ENCODE measurements at places on chromosomes 4 and X. TPM values are rescaled to one million over a fixed set of nuclear protein-coding genes. Genes with fewer than 3 reads are reported as not detected.

FRMD7 gene
- 0.50 TPM for total RNA-seq

IL21 gene
- not detected for total RNA-seq

SPANXC gene
- total RNA-seq: not detected

ADH4 gene
- not detected for total RNA-seq

- peak; percentile 73 for DNase-seq
These were observed 131.0 kb downstream of the DCLK2 start for GRCh38 chr4:150209140-150209829.

GRCh38 chrX:37883196-37883595 lies 35.8 kb upstream of the DYNLT3 start:
- DNase-seq: no peak

- peak; percentile 11 for DNase-seq
These were observed 142.1 kb upstream of the FTHL17 start for GRCh38 chrX:31213941-31214340.

GRCh38 chr4:109303140-109303496 lies 660 bp upstream of the COL25A1 start:
- DNase-seq: no peak

DNA sequence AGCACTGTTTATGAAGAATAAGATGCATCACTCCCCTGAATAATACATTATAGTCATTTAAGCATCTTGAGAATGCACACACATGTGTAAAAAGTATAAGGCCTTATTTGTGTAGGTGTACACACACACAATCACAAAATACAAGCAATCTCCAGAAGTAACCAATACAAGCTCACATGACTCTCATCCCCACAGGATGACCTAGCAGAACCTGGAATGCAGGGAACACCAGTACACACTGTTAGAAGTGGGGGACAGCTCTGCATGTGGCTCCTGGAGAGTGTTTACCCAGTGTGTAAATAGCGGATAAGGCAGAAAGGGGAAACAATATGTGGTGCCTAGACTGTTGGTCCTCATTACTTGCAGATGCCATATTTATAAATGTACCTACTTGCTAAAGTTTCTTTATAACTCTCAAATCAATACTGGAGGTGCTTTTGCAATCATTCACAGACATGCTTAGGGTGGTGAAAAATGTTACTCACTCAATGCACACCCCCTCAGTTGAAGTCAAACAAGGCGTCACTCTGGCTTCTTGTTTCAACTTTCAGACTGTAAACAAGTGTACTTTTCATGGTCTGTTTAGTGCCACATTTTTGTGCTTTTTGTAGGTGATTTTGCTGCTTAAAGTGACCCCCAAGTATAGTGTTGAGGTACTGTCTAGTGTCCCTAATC lies 73.1 kb downstream of the MAGEB17 start:
- DNase-seq: no peak

- DNase-seq: no peak
These were observed 9.4 kb downstream of the FHIP1A start for GRCh38 chr4:151418385-151418784.
